Endothelial cell (in vitro differentiated cells): ENCODE measurements at places on chromosomes 16 and 17.

DNA sequence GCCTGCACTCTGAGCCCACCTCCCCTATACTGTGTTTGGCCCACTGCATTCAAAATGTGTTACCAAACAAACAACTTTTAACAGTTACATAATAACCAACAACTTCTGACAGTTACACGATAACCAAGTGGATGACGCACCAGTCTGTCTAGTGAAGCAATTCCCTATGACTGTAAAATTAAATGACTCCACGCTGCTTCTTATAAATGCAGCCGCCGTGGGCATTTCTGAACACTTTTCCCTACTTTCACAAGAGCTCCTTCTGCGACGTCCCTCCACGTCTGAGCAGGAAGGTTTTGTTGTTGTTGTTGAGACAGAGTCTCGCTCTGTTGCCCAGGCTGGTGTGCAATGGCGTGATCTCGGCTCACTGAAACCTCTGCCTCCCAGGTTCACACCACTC, 27.6 kb downstream of the ZNF276 start:
- no peak for DNase-seq

DNA sequence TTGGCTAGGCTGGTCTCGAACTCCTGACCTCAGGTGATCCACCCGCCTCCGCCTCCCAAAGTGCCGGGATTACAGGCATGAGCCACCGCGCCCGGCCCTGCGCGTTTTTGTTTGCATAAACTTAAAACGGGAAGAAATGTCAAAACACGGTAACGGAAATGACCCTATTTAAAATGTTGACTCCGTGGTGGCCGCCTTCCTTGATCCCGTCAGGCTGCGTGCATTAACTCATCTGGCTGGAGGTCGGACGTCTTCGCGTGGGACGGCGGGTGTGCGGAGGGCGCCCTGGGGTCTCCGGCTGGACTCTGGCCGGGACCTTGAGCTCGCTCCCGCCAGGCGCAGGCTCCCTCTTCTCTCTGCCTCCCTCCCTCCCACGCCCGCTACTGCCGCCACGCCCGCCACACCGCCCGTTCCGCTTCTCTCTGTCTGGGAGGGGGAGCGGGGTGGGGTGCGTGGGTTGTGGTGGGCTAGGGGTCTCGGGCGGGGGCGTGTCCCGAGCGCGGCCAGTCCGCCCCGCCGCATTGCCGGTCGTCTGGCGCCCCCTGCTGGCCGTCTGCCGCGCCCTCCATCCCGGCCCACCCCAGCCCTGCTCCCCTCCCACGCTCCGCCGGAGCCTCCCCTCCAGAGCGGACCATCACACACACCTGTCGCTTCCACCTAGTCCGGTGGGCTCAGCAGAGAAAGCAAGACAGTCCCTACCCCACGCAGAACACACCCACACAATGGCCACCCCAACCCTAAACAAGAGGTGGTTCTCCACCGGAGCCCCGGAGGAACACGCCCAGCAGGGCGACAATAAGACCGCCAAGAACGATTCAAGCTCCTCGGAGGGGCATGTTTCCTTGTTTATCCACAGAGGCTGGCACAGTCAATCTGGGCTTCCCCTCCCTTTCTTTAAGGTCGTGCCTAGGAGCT, 1.2 kb upstream of the CCDC42 start:
- DNase-seq, result peak; percentile 88

GRCh38 chr17:59498530-59499307, 66.7 kb upstream of the DHX40 start:
- no peak for DNase-seq

DNA sequence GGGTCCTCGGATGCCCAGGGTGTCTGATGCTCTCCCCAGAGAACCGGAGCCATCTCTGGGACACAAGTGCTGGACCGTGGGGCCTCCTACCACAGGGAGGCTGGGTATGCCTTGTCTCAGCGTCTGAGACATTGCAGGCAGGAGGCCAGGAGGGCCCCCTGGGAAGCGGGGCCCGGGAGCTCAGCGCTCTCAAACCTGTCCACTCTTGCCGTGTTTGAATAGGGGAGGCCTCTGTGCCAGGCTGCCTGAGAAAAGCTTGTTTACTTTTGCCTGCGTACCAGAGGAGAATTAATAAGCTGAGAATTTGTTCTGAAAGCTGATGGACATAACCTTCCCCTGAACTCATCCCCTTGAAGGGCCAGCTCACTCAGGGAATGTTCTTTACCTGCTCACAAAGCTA, 163.8 kb downstream of the NTN1 start:
- DNase-seq, result no peak

DNA sequence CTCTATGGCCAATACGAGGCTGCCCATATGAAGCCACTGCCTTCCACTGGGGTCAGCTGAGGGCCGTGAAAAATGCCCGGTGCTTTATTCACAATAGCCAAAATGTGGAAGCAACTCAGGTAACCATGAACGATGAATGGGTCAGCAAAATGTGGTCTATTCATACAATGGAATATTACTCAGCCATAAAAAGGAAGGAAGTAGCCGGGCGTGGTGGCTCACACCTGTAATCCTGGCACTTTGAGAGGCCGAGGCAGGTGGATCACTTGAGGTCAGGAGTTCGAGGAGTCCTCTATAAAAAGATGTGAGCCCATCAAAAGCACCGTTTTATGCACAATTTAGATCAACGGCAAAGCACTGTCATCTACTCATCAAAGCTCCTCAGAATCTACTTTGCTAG, 5.2 kb upstream of the TRAP1 start:
- DNase-seq, result no peak

DNA sequence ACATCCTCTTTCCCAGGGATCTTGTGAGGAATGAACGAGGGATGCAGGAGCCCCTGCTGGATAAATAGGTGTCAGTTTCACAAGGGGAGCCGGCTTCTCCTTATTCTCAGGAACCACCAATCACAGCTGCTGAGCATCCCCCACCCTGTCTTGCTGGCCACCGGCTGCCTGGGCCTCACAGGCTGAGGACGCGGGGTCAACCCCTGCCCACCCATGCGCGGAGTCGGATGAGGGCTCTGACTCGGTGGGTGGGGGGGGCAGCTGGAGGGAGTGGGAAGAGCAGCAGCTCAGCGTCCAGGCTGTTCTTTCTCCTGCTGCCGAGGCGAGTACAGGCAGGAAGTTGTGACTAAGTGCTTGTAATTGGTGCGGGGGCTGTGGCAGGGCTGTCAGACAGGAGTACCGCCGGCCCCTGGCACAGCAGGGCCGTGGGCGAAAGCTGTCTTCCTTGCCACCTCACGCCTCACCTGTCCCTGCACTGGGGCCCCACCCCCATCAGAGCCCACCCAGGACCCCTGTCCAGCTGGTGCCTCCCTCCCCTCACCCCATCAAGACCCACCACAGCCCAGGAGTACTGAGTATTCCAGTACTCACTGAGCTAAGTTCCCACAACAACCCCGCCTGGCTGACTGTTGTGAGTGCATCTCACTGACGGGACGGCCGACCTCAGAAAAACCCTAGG, 11.0 kb upstream of the DPEP1 start:
- DNase-seq, result peak; percentile 47

- no peak for DNase-seq
These were observed 36.1 kb downstream of the NLK start for GRCh38 chr17:28078341-28079229.

- no peak for DNase-seq
These were observed 54.8 kb downstream of the RMI2 start for GRCh38 chr16:11400076-11400475.

DNA sequence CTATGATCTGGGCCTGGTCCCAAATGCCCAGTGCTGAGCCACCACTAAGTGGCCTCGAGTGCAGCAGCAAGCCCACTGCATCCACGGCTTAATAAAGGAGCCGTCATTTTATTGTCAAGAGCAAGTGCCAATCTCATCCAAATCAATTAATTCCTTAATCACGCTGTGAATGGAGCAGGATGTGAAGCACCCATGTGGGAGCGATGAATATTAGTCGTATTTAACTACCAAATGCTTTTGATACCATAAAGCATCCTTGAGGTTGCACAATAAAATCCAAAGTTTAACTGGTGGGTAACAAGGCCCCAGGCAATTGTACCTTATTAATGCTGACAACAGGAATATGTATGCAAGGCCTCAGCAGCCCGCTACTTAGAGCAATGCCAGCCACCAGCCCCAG, 226.0 kb upstream of the C16orf82 start:
- DNase-seq, result no peak

GRCh38 chr16:75433732-75434413, 570 bp upstream of the CFDP1 start:
- peak; percentile 60 for DNase-seq

DNA sequence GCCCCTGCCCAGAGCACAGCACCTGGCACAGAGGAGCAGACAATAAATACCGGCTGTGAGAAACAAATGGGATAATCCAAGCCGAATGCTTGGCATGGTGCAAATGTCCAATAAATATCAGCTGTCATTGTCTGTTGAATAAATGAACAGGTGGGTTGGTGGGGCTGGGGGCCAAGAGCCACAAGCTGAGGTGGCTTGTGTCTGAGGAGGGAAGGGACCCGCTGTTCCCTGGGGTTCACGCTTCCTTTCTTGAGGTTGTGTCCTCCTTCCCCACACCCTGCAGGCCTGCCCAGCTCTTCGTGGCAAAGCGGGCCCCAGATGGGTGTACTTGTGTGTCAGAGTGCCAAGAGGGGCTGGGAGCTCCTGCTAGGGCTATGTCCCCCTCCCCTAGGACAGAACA, 38.6 kb downstream of the ARHGAP27 start:
- no peak for DNase-seq
